LNCaP clone FGC (cell line): ENCODE measurements at places on chromosomes 6 and 20.
A peak's percentile ranks its signal among the peaks of the same experiment; 100 is the strongest.

- DNase-seq = peak; percentile 59
Observed at GRCh38 chr6:21987501-21987957, 309.3 kb downstream of the PRL start.

GRCh38 chr6:124671324-124671723 lies 290.9 kb upstream of the RNF217 start:
- DNase-seq = no peak

DNA sequence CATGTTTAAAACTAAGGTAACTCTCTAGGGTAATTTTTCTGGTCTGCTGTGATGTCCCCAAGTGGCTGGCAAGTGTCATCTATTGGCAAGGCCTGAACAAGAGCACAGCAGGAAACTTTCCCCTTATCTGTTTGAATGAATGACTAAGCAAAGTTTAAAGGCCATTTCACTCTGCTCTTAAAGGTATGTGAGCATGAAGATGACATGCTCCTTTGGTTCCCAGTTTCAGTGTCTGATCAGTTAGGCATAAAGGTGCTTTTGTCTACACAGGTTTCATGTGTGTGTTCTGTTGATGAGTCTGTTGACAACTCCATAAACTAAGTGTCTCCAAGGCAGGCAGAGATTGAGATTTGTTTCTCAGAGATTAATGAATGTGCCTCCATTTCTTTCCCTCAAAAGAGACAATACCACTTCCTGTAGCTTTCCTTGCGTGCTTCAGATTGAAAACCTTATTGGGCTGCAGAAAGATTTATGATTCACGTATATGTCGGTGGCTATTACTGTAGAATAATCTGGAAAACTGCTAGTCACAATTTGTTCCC lies 83.9 kb downstream of the MAP3K7 start:
- no peak for DNase-seq

GRCh38 chr20:11521476-11522365 lies 396.0 kb upstream of the BTBD3 start:
- DNase-seq = no peak

DNA sequence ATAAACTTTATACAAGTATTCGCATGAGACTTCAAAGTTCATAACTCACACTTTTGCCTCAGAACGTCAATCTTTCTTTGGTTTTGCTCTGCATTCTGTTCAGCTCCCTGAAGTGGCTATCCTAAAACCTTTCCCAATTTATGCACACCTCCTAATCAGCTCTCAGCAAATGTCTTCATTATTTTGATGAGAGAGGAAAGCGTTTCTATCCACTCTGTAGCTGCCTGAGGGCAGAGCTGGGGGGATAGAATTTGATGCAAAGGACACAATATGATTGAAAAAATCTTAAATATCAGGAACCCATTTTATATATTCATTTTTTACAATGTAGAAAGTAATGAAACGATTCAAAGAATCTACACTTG lies 66.8 kb downstream of the MOXD1 start:
- no peak for DNase-seq

- no peak for DNase-seq
Observed at GRCh38 chr6:75504465-75505222, 11.0 kb upstream of the FILIP1 start.

- DNase-seq = no peak
Observed at GRCh38 chr20:10242166-10242565, 23.5 kb downstream of the SNAP25 start.

DNA sequence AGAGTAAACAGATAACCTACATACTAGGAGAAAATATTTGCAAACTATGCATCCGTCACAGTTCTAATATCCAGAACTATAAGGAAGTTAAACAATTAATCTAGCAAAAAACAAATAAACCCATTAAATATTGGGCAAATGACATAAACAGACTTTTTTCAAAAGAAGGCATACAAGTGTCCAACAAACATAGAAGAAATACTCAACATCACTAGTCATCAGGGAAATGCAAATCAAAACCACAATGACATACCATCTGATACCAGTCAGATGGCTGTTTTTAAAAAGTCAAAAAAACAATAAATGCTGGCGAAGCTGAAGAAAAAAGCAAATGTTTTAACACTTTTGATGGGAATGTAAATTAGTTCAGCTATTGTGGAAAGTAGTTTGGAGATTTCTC lies 1117.7 kb upstream of the MAP3K7 start:
- DNase-seq = no peak

DNA sequence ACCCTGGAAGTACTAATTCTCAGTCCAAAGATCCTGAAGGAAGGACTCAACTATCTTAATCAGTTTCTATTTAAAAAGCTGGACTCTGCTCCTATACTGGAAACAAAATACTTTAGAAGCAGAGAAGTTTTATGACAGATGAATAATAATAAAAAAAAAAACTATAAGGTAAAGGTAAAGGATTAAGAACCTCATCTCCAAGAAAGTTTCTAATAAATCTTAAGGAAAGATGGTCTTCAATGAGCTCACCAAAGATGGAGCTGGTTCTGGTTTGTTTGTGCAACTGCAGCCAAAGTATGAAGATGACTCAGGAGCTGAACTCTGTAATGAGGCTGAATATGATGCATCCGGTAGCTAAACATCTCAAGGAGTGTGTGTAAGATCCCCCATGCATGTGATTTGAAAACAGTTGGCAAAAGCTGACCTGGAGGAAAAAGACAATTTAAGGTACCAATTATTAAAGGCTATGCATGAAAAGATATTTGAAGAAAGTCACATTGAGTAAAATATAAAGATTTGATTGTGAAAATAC lies 25.2 kb downstream of the MED23 start:
- DNase-seq = no peak

DNA sequence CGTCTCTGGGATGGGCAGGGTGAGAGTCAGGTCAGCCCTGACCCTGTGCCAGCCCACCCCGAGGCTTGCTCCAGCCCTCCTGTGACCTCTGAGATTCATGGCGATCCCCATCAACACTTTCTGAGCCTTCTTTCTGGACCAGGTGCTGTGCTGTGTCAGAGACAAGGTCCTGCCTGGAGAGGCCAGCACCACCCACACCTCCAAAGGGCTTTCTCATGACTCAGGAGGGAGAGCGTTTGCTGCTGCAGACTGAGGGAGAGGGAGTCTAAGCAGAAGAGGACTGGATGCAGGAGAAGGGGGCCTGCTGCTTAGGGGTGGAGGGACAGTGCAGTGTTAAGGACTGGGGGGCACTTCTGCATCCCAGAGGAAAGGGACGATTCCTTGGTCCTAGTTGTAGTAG lies 193.5 kb downstream of the LRFN2 start:
- no peak for DNase-seq

- DNase-seq = no peak
Observed at GRCh38 chr6:43075670-43076463, at the start of gene PTK7. Gene PTK7 (plus strand): TSS chr6:43076314. CDS start chr6:43076489, 175 bp downstream.

DNA sequence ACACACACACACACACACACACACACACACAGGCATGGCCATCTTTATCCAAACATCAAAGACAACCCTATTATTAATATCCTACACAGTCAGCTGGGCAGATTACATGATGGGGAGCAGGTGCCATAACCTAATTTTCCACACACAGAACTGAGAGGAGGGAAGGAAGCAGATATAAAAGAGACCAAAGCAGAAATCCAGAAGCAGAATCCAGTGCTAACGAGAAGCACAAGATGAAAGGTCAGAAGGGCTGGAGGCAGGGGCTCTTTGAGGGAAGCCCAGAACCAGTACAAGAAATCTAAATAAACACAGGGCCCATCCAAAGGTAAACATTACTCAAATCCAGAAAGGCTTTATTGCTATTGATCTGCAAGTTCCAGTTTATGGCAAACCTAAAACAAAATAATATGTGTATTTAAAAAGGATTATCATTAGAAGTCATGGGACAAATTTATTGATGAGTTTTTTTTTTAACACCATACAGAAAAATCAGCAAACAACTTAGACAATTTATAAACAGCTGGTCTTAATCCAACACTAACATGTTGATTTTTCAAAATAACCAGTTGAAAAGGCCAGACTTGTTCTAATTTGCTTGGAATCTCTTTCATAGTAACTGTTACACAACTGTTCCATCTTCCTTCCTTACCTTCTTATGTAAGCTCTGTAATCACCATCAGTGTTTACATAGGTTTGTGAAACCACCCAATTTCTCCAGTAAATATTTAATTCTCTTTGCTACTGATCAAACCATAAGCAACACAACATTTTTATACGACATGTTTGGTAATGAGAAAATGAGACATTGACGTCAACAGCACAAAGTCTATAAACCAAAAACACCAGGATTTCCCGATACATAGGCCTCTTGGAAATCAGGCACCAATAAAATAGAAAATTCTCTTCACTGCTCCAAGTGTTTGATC lies 34.2 kb downstream of the SLC23A2 start:
- DNase-seq = no peak

GRCh38 chr6:154638369-154638768 lies 94.8 kb upstream of the SCAF8 start:
- no peak for DNase-seq

DNA sequence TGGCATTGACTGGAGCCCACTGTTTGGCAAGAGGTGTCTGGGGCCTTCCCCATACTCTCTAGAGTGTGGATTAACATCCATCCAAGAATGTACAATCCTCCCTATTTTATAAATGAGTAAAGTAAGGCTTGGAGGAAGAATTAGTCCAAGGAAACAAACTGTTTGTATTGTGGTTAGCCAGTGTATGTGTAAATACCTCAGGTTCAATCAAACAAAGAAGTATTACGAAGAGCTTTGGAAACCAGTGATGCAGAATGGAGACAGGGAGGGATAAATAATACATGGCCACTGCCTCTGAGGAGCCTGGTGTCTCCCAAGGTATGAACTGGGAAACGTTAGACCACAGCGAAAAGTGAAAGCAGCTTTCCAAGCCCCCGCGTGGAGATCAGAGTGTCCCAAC lies 226.6 kb upstream of the RIN2 start:
- no peak for DNase-seq

DNA sequence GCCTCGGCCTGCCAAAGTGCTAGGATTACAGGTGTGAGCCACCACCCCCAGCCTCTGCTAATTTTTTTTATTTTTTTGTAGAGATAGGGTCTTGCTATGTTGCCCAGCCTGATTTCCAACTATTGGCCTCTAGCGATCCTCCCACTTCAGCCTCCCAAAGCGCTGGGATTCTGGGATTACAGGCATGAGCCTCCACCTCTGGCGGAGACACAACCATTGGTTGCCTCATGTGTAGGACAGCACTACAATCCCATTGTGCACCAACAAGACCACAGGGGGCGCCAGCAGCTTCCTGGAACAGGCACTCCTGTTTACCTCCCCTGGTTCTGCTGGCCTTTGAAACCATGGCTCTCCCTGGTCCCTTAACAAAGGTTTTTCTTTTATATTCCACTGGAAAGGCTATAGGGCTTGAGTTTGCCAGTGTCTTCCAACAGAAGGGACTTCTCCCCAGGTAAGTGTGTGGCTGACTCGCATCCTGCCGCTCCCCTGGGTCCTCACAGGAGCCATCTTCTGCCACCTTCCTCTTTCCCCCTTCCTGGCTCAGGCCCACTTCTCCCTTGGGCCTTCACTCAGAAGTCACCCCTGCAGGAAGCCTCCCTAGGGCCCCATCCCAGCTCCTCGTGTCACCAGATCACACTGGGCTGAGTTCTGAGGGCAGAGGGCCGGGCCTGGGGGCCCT lies 39.2 kb upstream of the TLDC2 start:
- DNase-seq = no peak

DNA sequence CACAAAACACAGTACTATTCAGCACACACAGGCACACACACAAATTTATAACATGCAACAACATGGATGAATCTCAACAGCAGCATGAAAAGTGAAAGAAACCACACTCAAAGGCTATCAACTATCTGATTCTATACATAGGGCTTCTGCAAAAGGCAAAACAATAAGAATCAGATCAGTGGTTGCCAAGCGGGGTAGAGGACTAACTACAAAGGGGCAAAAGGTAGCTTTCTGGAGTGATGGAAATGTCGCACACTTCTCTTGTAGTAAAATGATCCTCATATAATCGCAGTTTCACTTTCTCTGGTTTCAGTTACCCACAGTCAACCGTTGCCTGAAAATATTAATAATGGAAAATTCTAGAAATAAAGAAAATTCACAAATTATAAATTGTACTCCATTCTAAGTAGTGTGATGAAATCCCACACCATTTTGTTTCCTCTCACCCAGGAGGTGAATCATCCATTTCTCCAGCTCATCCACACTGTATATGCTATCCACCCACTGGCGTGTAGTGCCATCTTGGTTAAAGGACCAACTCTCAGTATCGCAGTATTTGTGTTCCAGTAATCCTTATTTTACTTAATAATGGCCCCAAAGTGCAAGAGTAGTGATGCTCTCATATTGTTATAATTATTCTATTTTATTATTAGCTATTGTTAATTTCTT lies 12.8 kb upstream of the PLN start:
- DNase-seq = no peak

GRCh38 chr6:110484321-110484720 lies 7.9 kb upstream of the SLC22A16 start:
- peak; percentile 34 for DNase-seq

- DNase-seq = no peak
Observed at GRCh38 chr6:1055015-1055921, 256.6 kb upstream of the FOXQ1 start.

DNA sequence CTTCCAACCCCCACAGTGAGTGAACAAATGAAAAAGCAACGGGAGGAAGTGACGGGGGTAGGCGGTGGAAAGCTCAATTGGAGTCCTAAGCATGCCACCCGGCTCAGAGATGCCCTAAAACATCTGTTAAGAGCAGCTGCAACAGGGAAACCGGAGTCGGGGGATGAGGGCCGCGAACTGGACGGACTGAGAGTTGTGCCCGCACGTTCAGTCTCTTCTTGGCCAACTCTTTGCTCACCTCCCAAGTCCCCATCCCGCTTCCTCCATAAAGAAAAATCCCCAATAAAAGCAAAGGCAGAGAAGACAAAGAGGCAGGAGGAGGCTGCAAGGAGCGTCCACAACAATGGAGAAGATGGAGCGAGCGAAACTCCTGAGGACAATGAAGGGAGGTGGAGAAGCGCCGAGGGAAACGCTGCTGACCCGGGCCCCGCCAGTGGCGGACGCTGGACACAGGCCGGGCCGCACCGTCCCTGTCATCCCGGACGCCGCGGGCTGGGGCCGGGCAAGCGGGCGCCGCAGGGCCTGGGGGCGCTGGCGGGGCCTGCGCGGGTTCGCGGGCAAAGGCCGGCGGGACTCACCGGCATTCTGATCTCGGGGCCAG lies 600 bp downstream of the SEC63 start:
- no peak for DNase-seq
